Endothelial cell (in vitro differentiated cells): ENCODE measurements at places on chromosomes 5 and 9.

- DNase-seq: peak; percentile 30
Observed at GRCh38 chr9:130847306-130848217, 12.5 kb downstream of the ABL1 start.

DNA sequence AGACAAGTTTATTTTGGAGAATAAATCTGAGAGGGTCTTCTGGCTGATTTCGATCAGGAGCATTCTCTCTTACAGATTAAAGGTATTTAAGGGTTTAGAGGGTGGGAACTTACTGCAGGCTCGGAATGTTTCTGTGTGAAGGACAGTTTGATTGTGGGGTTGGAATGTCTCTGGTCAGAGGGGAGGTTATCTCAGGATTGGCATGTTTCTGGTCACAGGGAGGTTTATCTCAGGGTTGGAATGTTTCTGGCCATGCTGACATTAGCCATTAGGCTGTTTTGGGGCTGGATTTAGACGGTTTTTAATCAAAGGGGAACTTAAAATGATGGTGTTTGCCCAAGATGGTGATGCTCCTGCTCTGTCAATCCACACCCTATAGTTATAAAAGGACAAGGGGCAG lies 95.2 kb downstream of the SLCO4C1 start:
- DNase-seq: no peak

DNA sequence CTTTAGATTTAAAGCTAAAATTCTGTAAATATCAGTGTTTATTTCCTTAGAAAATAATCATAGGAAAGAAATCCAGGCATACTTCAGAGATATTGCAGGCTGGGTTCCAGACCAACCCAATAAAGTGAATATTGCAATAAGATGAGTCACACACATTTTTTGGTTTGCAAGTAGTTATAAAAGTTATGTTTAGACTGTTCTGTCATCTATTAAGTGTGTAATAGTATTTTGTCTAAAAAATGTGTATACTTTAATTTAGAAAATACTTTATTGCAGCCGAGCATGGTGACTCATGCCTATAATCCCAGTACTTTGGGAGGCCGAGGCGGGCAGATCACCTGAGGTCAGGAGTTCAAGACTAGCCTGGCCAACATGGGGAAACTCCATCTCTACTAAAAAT lies 6.9 kb upstream of the RIC1 start:
- no peak for DNase-seq

- DNase-seq: no peak
Observed at GRCh38 chr5:61621202-61621650, 289.2 kb downstream of the ZSWIM6 start.

DNA sequence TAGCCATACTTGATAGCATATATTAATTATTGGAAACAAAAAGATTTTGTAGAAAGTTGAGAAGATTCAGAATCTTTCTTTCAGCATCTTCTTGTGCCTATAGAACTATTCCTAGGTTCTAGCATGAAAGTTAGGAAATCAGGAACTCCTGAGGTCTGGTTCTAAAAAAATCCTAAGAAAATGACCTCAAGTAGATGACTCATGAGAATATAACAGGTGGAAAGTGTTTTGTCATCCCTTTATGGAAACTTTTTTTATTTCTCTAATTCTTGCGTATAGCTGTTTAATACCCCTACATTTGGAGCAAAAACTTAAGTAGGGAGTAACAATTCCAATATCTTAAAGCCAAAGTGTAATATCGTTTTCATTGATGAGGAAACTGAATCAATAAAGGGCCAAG lies 574.1 kb downstream of the NR2F1-AS1 start:
- DNase-seq: no peak
